GM23248 (cell line): ENCODE measurements at places on chromosomes 11 and 22. TPM values are rescaled to one million over a fixed set of nuclear protein-coding genes. Genes with fewer than 3 reads are reported as not detected.
A peak's percentile ranks its signal among the peaks of the same experiment; 100 is the strongest.

The RAB38 gene
- polyA plus RNA-seq, result 1.5 and 2.5 TPM in 2 replicates

DNA sequence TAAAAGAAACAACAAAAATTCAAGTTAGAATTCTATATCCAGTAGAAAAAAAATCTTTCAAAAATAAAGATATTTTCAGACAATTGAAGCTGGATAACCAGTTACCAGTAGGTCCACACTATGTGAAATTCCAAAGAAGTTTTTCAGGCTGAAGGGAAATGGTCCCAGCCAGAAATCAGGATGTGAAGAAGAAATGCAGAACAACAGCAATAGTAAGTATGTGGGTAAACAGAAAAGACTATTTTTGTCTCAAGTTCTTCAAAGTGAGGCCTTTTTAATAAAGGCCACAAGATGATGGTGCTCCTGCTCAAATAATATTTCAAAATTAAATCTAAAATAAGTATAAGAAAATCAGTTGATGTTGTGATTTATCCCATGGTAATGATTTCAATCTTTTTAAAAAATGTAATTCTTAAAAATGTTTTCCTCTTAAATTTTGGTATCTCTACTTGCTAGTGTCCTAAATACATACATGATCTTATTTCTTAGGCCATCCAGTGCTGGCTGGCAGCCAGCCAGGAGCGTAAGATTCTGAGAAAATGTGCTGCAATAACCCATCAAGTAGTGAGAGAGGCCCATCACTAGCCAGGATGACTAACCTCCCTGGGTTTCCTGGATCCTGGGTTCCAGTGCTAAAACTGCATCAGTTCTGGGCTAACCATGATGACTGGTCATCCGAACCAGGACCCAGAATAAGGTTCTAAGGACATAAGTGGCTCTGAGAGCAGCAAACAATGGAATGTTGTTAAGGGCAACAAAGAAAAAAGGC is 15.6 kb upstream of the UCP3 start:
- DNase-seq, result peak; percentile 90

The LIN7C gene
- polyA plus RNA-seq, result 43.0 and 45.1 TPM in 2 replicates

- no peak for DNase-seq
These were observed 51.9 kb upstream of the EP300 start for GRCh38 chr22:41040483-41040882.

The SLC5A12 gene
- polyA plus RNA-seq, result 0.03 and 0.24 TPM in 2 replicates

GRCh38 chr11:7974668-7975067 is 9.4 kb upstream of the NLRP10 start:
- DNase-seq, result no peak

DNA sequence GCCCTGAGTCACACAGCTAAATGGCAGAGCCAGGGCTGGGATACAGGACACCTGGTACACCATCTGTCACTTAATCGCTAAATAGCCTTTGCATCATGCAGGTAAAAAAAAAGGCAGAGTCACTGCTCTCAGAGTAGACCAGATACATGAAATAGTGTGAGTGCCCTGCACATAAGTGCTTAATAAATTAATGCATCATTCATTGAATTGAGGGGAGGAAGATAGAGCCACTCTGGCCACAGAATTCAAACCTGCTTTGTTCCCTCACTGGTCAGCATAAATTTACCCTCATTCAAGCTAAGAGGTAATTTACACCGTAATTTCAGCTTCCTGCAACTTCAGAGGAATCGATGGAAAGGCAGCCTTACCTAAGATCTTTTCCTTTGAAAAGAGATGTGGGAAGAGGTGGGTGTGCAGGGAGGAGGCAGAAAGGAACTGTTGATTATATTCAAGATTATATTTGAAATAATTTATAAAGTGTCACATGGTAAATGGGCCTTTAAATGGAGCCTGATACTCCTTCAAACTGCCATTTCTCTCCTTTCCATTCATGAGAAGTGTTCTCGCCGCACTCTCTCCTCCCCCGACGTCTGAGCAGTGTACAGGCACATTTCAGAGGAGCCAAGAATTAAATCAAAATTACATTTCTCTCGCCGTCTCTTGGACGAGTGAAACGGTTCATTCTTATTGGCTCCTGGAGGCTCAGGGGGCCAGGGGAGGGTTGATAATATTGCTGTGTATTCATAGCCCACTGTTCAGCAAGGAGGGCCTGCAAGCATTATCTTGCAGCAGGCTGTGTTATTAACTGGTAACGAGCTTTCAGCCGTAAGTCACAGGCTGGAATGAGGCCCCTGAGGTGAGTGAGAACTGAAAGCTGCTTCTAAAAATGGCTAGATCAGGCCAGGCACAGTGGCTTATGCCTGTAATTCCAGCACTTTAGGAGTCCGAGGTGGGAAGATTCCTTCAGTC is 52.2 kb upstream of the HMGXB4 start:
- no peak for DNase-seq

DNA sequence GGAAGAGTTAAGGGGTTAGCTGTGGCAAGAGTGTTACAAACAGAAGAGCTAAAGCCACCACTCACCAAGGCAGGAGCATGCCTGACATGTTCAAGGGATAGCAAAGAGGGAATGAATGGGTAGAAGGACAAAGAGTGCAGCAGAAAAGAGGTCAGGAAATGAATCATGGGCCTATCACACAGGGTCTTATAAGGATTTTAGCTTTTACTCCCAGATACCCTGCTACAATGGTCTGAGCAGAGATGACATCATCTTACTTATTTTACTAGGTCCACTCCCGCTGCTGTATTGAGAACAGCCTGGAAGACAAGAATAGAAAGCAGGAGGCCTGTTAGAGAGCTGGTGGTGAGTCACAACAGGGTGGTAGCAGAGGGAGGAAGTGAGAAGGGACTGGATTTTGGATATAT is 9.8 kb downstream of the TRAF6 start:
- peak; percentile 94 for DNase-seq

DNA sequence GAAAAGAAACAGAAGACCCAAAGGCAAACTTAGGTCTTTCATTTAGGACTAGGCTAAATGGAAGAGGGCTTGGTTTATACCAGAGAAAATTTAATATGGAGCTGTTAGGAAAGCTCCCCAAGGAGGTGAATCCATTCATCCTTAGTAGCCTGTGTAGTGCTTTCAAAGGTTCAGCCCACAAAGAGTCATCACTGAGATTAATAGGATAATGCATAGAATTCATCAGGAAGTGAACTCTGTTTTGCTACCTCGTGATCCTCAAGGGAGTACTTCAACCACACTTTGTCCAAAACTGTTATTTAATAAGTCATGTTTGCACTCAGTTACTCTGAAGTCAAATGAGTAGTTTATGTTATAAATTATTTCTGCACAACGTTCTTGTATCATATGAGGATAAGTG is 43.3 kb upstream of the MMP7 start:
- no peak for DNase-seq

DNA sequence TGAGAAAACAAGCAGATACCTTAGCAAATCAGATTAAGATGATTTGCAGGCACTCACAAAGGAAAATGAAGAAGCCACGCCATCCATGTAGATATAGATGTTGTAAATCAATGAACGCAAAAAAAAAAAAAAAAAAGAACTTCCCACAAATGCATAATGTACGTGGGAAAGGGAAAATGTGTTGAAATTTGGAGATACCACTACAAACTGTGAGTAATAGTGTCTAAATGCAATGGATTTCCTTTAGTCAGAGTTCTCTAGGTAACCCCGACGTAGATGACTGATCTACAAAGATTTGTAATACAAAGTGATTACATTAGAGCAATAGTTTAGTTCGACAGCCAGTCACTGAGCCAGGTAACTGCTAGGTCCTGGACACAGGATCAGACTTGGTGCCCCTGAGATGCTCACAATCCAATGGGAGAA is 783 bp upstream of the ANKRD54 start:
- peak; percentile 48 for DNase-seq

- DNase-seq, result no peak
These were observed 61.5 kb upstream of the EMID1 start for GRCh38 chr22:29143941-29144785.

DNA sequence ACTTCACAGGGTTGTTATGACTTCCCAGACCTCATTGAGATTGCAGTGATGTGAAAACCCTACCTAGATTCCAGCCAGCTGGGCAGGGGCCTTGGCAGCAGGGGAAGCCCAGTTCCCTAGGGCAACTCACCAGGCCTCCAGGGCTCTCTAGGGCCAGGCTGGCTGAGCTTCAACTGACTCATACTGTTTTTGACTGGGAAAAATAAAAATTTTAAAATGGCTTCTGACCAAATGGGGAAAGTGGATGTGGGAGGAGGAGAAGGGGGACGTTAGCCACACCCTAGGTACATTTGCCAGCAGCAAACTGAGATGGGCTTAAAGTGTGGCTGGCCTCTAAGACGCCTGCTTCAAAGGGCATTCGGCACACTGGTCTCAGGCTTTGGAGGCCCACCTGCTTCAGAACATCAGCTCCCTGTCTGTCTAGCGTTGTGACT is 39.0 kb downstream of the BMAL1 start:
- DNase-seq, result peak; percentile 94

The KCNJ5 gene
- not detected in 2 replicates for polyA plus RNA-seq

The CASP12 gene
- polyA plus RNA-seq, result not detected in 2 replicates

- DNase-seq, result peak; percentile 75
These were observed 81.6 kb upstream of the SORL1-AS1 start for GRCh38 chr11:121534131-121535093.

DNA sequence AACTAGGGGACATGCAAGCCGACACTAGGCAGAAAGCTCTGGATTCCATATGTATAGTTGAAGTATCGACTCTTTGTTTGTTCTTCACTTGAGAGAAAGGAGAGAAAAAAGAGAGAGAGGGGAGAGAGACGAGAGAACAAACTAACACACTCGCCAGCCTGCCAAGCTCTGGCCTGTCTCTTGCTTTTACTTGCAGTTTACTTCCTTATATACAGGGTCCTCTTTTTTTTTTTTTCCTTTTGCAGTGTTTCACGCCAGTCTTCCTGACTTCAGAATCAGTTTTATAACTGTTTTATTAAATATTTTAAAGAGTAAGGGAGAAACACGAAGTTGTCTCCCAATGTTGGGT is 19.9 kb downstream of the TEAD1 start:
- DNase-seq, result peak; percentile 62

The OSBPL5 gene
- 25.3 and 27.9 TPM in 2 replicates for polyA plus RNA-seq

DNA sequence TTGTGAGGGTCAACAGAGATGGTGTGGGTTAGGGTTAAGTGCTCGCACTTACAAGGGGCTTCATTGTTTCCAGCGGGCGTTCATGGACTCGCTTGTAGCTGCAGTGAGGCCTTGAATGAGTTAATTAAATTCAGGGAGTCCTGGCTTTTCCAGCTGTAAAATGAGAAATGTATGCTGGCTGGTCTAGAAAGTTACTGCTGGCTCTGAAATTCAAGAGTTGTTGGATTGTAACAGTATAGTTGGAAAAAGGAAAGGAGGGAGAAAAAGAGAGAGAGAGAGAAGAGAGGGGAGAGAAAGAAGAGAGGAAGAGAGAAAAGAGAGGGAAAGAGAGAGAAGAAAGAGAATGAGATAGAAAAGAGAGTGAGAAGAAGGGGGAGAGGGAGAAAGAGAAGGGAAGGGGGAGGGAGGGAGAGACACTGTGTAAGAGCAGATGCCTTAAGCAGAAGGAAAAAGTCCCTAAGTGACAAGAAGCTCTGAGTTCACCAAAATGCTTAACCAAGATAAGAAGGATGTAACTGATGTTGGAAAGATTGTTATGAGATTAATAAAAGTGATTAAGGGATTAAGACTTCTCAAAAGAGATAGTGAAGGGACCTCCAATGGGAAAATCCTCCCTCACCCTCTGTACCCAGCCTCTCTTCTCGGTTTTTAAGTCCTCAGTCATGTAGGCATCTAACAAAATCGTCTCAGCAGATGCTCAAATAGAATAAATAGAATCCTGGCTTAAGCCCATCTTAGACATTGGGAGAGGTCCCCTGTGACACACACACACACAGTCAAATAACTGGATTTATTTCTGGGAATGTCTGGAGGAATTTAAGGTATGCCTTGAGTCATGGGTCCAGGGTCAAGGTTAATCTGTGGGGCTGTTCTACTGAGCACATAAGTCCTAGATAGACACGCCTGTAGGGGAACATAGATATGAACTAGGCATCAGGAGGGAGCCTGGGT is 477.9 kb downstream of the MIAT start:
- peak; percentile 72 for DNase-seq

The CCDC188 gene
- polyA plus RNA-seq, result 1.2 TPM in 2 replicates

DNA sequence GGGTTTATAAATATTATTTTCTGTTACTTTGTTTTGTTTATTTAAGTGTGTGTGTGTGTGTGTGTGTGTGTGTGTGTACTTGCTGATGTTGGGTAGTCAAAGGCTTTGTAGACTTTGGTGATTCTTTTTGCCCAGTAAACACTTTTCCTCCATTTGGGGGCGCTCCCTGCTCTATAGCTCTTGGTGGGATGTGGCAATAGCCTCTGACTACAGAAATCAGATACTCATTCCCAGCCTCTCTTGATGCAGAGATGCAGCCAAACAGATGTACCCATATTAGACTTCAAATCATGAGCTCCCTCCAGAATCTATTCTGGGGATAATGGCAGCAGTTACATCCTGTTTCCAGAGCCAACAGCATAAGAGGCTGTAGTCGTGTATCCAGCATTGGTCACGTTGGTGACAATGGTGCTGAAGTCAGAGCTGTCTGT is 33.4 kb upstream of the APOL5 start:
- DNase-seq, result peak; percentile 78

- DNase-seq, result peak; percentile 10
These were observed 12.4 kb downstream of the PIWIL3 start for GRCh38 chr22:24761888-24762675.
